ENCODE measurements at places on chromosomes 3 and 15.

GRCh38 chr15:74432968-74433591 is 678 bp downstream of the SEMA7A start:
- DNase-seq, result peak; percentile 28

- no peak for DNase-seq
Measured at GRCh38 chr3:101249522-101249921, 70.9 kb downstream of the IMPG2 start.

- DNase-seq, result no peak
Measured at GRCh38 chr3:31505371-31506048, 27.2 kb upstream of the STT3B start.

- DNase-seq, result no peak
Measured at GRCh38 chr3:99659032-99659431, 20.6 kb downstream of the COL8A1 start.

DNA sequence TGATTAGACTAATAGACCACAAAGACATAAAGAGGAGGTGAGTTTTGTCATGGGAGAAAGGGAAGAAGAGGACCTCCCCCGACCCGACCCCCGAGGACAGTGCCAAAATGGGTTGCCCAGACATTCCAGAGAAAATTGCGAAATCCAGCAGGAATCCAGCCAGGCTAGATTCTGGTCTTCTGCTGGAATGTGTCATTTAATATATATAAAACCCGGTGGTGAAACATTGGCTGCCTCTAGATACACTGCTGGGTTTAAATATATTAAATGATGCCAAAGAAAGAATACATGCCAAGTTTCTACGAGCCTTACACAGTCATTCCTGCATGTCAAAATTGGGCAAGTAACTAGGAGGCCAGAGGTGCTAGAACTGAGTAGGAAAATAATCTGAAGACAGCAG is 45.3 kb upstream of the SPESP1 start:
- DNase-seq, result no peak

GRCh38 chr15:65580287-65580686 is 30.6 kb downstream of the INTS14 start:
- DNase-seq, result no peak

DNA sequence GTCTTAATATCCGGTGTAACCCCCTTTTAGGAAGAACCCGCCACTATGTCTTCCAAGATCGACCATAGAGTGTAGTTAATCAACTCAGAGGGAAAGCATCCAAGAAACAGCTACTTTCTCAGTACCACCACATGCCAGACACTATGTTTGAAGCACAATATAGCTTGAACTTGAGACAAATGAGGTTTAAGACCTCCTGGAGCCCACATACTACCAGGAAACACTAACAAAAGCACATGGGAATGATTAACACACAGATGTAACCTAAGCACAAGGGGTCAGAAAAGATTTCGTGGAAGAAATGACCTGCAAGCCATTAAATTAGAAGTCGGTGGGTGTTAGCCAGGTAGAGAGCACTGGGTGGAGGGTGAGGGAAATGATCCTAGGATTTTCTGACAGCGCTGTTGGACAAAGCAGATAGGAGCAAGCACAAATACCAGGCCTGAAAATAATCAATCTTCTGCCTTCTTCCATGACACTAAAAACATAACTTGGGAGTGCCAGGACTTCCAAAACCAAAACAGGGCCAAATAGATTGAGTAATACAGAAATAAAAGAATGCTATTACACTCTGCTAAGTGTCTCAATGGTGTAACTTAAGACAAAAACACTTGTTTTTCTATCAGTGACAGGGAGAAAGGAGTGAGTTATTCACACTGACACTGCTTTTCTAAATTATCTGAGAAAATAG is 213.7 kb downstream of the FOXP1 start:
- DNase-seq, result no peak

GRCh38 chr3:185606196-185606595 is 20.1 kb downstream of the SENP2 start:
- no peak for DNase-seq

DNA sequence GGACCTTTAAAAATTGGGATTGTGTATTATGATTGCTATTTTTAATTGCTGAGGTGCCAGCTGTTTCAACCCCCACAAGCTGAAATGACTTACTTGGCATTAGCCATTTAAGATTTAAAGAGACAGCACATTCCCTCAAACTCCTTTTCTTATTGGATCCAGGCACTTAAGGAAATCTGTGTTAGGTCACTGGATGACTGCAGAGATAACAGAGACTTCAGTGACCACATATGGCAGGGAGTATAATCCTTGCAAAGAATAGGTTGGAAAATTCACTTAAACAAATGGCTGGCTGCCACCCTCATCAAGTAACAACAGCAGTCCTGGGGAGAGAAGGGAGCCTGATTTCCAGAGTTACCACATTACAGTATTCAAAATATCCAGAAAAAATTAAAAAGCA is 66.6 kb downstream of the SLMAP start:
- no peak for DNase-seq

- DNase-seq, result no peak
Measured at GRCh38 chr3:31196881-31197364, 302.5 kb upstream of the GADL1 start.

GRCh38 chr3:189123595-189124387 is 48.0 kb upstream of the TPRG1 start:
- no peak for DNase-seq

DNA sequence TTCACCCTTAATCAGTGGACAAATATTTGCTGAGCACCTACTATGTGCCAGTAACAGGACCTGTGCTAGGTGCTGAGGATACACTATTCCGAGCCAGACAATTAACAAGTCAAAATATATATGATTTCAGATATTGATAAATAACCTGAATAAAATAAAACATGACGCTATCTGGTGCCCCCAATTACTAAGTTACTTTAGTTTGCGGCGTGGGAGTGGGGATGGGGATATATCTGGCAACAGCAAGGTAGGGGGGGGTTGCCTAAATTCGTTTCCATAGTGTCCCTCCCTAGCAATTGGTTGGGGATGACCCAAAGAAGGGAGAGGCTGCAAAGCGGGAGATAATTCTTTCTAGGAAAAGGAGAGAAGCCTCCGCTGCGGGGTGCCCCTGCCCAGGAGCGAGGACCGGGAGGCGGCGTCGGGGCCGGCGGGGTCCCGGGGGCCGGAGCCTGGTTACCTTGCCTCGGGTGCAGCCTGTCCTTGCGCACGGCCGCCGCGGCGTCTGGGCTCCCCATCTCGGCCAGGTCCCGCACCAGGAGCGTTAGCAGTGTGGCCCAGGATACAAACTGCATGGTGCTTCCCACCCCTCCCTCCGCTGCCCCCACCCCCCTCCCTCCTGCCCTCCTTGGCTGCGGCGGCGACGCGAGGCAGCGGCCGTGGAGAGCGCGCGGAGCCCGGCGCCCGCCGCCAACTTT is 567 bp downstream of the ADAMTS9 start:
- no peak for DNase-seq

GRCh38 chr15:74156678-74157411 is 16.7 kb upstream of the ISLR start:
- DNase-seq, result no peak

DNA sequence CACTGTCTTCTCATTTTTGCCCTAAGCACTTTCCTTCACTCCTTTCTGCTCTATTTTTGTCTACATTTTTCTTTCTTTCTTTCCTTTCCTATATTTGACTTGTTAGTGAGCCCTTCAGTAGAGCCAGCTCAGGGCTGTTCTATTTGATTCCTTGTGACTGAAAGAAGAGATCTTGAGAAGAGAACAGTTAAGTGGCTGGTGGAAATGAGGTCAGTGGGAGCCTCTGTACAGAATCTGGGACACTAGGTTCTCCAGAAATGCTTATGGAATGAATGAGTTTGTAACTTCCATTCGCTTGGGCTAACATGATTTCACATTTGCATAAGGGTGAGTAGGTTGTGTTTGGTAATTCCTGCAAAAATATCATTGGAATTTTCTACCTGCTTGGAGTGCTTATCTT is 45.6 kb downstream of the CACNA2D3 start:
- DNase-seq, result no peak

DNA sequence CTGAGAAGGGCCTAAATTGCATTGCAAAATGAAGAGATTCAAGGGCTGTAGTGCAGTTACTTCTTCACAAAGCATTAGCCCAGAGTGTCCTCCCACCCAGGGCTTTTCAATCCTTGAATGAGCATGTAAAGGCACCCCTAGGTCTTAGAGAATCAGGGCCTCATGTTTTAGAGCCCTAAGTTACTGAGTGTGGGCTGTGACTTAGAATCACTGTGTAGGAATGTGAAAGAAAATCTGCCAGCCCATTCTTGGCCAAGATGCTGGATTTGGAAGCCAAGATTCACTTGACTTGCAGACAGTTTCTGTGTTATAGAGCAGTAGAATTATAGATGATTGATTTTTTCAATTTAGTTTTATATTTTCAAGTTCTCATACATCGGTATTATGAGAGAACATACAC is 153.2 kb downstream of the MYRIP start:
- no peak for DNase-seq

GRCh38 chr3:160049565-160049964 is 60.9 kb downstream of the IL12A start:
- no peak for DNase-seq

- DNase-seq, result no peak
Measured at GRCh38 chr3:43768381-43768973, 77.7 kb downstream of the ABHD5 start.

DNA sequence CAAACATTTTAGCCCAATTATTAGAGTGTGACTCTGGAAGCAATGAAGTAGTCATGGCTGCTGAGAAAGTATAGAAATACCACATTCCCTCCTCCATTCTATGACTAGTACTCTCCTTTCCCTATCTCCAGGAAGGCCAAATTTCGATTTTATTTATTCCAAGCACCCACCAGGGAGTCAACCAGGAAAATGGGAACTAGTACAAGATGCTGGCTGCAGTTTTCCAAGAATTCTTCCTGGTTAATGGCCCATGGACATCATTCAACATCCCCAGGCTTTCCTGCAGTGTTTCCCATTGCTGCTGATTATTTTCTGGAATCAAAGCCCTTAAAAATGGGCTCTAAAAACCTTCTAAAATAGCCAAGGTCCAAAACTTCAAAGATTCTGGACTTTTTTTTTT is 247.9 kb upstream of the STT3B start:
- no peak for DNase-seq

GRCh38 chr3:117349566-117349965 is 640.0 kb downstream of the TUSC7 start:
- no peak for DNase-seq

- DNase-seq, result no peak
Measured at GRCh38 chr15:98202256-98202655, 241.8 kb downstream of the ARRDC4 start.

GRCh38 chr3:64259636-64260035 is 34.4 kb upstream of the PRICKLE2 start:
- no peak for DNase-seq

- peak; percentile 93 for DNase-seq
Measured at GRCh38 chr15:75455424-75455981, 4.0 kb upstream of the SIN3A start.

- DNase-seq, result no peak
Measured at GRCh38 chr15:90469723-90470122, 60.0 kb upstream of the CRTC3 start.

DNA sequence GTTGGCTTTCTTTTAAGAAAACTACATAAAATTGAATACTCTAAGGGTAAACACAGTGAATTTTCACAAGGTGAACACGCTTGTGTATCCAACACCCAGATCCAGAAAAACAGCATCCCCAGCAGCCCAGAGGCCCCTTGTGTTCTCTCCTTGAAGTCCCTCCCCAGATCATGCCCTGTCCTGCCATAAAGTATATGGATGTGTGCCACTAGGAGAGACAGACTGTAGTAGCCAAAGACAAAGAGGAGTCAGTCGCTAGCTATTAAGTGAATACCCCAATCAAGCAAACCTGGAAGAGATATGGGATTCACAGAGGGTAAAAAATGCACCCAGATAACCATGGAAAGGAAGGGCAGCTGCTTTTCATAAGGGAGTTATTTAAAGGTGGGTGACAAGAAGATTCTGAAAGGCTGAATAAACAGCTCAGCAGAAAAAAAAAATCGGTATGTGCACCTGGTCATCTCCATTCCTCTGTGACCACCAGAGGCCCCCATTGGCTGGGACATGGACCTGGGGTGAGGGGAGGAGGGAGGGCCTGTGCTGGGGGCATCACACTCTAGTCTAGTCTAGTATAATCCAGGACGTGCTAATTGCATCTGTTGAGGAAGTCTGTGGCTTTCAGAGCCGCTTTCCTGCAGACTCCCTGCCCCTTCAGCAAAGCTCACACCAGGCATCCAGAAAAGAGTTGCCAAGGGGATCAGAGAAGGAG is 167.3 kb upstream of the NDN start:
- DNase-seq, result no peak

DNA sequence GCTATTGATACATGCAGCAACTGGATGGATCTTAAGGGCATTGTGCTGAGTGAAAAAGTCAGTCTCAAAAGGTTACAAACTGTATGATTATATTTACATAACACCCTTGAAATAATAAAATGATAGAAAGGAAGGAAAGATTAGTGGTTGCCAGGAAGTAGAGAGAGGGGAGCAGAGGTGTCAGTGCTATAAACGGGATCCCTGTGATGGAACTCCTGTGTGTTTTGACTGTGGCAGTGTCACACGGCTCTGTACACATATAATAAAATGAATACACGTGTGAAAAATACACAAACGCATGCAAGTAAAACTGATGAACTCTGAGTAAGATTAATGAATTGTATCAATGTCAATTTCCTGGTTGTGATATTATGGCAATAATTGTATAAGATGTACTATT is 60.3 kb downstream of the TCAIM start:
- DNase-seq, result no peak

DNA sequence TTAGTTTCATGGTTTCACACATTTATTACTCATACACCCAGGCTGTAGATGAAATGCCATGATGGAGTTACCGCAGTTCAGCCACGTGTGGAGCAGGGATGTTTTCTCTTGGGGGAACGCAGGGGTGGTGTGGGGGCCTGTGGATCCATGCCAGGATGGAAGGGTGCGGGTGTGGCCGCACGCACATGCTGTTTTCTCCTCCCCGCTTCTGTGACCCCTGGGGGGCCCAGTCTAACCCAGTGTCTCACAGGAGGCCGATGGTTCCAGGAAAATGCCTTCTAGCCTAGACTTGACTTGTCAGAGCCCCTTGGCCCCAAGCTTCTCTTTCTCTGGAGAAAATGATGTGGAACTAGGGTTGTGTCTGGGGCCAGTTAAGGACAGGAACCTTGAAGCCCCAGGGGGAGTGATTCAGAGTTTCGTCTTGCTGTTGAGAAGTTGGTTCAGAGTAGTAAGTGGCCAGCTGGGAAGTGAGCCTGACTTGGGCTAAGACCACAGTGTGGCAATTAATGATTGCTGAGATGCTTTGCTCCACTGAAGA is 240.4 kb upstream of the BHLHE40 start:
- DNase-seq, result no peak

GRCh38 chr15:50065279-50065678 is 53.8 kb downstream of the ATP8B4 start:
- DNase-seq, result no peak

DNA sequence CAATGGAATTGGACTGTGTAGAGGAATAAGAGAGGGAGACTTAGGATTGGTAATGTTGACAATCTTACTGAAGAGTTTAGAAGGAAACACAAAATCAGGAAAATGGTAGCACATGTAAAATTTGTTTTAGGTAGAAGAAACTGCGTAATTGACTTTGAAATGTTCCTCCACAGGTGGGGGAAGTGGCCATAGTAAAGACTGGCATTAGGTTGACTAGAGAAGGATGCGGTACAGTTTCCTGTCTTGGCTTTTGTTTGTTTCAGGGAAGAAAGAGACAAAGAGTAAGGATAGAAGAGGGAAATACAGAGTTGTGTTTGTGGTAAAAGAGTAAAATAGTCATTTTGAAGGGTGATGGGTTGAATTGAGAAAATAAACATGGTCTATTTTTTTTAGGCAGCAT is 253.6 kb upstream of the ZNF717 start:
- DNase-seq, result no peak

- no peak for DNase-seq
Measured at GRCh38 chr15:30924353-30924752, 20.6 kb downstream of the FAN1 start.
